Stimulated activated naive CD4-positive, alpha-beta T cell (primary cell): ENCODE measurements at places on chromosomes 5 and 9.

- DNase-seq: no peak
Observed at GRCh38 chr5:43000111-43000840, 39.8 kb downstream of the ANXA2R start.

- DNase-seq: no peak
Observed at GRCh38 chr9:81534138-81534875, 155.0 kb downstream of the TLE1 start.

- DNase-seq: no peak
Observed at GRCh38 chr9:91503673-91504081, 80.0 kb upstream of the NFIL3 start.

DNA sequence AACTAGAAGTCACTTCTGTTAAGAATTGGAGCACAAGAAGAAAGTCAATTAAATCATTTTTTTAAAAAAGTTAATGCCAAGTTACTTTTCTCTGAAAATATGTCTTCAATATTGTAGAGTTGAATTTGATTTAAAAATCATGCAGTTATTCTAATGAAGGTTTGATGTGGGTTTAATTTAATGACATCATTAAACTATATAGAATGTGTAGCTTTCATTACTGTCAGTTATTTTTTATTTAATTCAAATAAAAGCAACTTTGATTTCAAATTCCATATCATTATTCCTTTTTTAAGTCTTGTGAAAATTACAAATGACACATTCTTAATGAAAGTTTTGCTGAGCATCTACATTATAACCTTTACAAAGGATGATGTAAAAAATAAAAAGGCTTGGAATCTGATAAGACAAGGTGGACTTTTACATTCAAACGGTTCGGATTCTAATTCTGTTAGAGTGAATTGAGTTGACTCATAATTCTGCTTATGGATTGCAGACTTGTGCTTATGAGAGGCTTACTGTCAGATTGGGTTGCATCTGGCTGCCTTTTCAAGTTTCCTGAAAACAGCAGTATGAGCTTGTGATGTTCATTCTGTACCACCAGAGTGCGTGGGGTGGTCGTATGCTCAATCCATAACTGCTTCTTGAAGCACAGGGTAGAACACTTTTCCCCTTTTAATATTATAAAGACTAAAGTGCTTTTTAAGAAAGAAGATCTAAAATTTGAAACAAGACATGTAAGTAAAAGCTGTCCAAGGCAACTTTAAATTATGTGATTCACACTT is 253.0 kb upstream of the ARRDC3 start:
- DNase-seq: no peak

DNA sequence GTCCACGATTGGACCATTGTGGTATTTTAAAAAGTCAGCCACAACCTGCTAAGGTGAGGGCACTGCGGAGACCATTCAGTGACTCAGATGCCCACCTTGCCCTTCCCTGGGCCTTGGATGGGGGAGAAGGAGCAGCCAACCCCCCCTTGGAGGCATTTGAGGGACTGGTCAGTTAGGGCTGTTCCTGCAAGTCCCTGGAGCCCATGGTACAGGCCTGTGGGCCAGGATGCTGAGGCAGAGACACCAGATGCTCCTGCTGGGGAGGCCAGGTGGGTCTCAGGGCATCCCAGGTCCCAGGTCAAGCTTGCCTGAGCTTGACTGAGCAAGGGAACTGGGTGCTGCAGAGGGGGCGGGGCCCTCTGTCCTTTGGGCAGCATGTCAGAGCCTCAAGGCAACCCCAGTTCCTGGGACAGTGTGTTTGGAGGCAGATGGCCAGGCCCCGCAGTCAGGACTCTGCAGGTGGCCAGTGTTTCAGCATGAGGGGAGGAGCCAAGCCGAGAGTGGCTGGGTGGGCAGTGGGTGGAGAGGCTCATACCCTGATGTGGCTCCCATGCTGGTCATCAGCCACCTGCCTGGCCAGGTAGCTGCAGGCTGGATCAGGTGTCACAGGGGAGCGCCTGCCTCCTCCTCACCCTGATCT is 27.5 kb downstream of the SLC6A3 start:
- no peak for DNase-seq
